ENCODE measurements at places on chromosomes 4 and X.
A peak's percentile ranks its signal among the peaks of the same experiment; 100 is the strongest.

- DNase-seq: no peak
Measured at GRCh38 chrX:146055733-146056132, 238.1 kb downstream of the SLITRK2 start.

- no peak for DNase-seq
Measured at GRCh38 chr4:169756971-169757574, 671 bp downstream of the HPF1 start.

- DNase-seq: no peak
Measured at GRCh38 chrX:124690495-124690894, 344.1 kb downstream of the SH2D1A start.

- DNase-seq: no peak
Measured at GRCh38 chrX:15241301-15241700, 28.6 kb downstream of the ASB9 start.

GRCh38 chrX:107805179-107805578 lies 20.5 kb upstream of the MID2 start:
- DNase-seq: no peak

DNA sequence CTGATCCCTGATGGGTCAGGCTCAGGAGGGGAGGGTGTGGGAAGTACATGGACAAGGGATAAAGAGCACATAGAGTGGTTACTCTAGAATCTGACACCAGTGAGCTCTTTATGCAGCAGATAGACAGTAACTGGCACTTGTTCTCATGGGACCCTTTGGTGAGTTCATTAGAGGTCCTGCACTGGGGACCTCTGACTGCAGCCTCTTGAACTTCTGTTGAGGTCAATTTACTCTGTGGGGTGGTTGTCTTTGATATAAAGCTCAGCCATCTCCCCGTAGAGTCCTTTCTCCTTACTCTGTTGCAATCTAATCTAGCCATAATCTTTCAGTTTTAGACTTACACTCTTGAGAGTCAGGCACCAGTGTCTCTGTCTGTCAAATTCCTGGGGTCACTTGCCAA lies 222.4 kb downstream of the GPAT3 start:
- no peak for DNase-seq

DNA sequence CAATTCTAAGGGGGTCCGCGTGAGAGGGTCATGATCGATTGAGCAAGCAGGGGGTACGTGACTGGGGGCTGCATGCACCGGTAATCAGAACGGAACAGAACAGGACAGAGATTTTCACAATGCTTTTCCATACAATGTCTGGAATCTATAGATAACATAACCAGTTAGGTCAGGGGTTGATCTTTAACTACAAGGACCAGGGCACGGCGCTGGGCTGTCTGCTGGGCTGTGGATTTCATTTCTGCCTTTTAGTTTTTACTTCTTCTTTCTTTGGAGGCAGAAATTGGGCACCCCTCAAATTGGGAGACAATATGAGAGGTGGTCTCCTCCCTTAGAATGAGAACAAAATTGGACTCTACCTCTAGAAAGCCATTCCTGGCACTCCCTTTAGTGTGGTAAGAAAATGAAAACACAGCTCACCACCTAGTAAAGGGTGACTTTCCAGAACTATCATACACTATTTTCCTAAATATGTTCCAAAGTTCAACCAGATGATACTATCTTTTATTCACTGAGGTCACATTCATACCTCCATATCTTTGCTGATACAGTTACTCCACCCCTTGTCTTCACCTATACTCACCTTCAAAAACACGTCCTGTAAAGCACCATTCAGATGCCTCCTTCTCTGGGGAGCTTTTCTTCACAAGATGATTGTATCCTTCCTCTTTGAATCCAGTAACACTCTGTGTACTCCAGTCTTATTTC lies 1058.3 kb upstream of the SLIT2 start:
- no peak for DNase-seq

- DNase-seq: no peak
Measured at GRCh38 chr4:152531479-152531878, 4.4 kb downstream of the FBXW7 start.

DNA sequence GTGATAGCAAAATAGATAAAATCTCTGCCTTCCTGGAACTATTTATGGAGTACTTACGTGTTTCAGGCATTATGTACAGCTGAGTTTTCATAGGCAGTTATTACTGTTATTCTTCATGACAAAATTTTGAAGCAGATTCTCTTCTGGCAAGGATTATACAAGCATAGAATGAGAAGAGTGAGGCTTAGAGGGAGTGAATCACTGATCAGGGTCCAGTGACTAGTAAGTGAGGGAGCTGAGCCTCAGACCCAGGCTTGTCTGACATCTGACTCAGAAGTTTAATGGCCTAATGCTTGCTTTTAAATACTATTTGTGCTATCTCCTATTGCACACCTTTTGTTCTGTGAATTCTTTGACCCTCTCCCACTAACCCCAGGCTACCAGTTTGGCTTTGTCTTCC lies 110.6 kb downstream of the DTHD1 start:
- DNase-seq: no peak

GRCh38 chr4:72567821-72568675 lies 973 bp downstream of the ADAMTS3 start:
- no peak for DNase-seq

- DNase-seq: no peak
Measured at GRCh38 chr4:112532267-112532666, 16.3 kb upstream of the NEUROG2 start.

DNA sequence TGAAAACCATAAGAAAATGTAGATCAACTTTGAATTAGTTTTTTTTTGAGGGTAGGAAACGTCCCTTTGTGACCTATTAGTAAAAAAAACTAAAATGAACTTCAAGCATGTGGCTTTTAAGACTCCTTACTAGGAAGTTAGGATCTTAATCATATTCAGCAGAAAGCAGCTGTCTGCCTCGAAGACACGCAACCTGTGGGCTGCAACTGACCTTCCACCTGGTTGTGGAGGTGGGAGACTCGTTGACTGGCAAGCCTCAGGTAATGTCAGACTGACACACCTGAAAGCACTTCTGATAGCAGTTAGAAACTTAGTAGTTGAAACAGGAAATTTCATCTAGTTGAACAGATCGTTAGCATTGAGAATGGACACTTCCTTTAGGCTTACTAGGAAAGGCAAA lies 37.4 kb downstream of the CCNG2 start:
- DNase-seq: no peak

GRCh38 chrX:124226129-124226528 lies 106.3 kb upstream of the TEX13D start:
- DNase-seq: no peak

DNA sequence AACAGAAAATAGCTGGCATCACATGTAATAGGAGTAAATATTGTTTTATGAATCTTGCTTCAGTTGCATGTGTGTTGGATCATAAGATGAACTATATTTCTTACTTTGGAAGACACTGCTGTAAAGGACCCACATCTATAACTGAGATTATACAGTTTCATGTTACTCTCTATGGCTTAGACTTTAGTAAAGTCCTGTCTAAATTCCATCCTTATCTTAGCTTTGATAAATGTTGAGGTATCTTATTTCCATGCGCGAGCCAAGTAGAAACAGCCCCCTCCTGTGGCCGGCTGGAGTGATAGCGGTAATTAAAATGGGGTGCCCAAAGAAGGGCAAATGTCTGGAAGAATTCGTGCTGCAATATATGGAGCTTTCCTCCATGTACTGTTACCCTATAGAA lies 43.0 kb downstream of the CCDC158 start:
- peak; percentile 64 for DNase-seq

GRCh38 chr4:25984796-25985195 lies 70.8 kb downstream of the SMIM20 start:
- no peak for DNase-seq

DNA sequence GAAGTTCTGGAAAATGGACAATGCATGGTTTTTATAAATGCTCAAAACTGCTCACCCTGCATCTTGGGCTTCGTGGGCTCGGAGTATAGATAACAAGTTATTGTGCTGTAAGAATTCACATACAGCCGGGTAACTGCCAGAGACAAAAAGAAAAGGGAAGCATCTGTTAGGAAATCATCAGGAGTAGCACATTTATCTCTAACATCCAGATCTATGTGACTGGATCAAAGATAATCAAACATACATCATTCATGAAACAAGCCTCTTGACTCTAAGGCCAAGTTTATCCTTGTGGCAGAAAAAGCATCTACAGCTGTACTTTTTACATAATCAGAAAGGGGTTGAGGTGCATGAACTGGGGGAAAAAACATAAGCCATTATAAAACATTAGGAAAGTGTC lies 264.2 kb downstream of the PPP3CA start:
- no peak for DNase-seq

DNA sequence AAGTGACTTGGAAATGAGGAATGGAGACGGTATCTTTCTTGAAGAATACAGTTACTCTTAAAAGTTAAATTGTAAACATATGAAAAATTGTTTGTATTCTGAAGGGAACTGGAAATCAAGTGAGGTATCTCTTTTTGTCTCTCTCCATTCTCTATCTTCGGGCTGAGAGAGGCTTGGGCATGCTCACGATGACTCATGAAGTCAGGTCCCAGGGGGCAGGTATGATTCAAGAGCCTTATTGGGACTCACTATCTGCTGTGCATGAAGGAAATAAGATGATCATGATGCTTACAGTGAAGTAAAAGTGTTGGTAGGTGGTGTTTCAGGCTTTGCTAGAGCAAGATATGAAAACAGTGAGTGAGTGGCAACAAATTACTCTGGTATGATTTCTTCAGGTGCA lies 200.4 kb upstream of the PITX2 start:
- no peak for DNase-seq

GRCh38 chr4:48633657-48634056 lies 143.6 kb downstream of the ZAR1 start:
- DNase-seq: no peak

- DNase-seq: no peak
Measured at GRCh38 chr4:15898902-15899301, 39.6 kb downstream of the FGFBP1 start.

- no peak for DNase-seq
Measured at GRCh38 chrX:40260146-40260747, 162.5 kb upstream of the BCOR start.

DNA sequence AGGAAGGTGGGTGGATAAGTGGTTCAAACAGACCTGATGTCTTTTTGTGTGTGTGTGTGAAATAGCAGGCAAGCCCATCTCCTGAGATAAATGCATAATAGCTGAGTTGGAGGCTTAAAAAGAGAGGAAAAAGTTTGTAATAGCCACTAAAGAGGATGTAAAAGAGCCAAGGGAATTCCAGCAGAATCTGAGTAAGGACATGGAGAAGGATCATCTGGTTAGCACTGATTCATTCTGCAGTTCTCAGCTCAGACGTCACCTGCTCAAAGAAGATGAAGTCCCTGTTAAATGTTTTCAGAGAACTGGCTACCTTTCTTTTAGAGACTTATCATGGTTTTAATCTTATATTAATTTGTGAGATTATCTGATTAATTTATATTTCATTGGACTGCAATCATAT lies 21.0 kb upstream of the IL13RA2 start:
- DNase-seq: no peak

DNA sequence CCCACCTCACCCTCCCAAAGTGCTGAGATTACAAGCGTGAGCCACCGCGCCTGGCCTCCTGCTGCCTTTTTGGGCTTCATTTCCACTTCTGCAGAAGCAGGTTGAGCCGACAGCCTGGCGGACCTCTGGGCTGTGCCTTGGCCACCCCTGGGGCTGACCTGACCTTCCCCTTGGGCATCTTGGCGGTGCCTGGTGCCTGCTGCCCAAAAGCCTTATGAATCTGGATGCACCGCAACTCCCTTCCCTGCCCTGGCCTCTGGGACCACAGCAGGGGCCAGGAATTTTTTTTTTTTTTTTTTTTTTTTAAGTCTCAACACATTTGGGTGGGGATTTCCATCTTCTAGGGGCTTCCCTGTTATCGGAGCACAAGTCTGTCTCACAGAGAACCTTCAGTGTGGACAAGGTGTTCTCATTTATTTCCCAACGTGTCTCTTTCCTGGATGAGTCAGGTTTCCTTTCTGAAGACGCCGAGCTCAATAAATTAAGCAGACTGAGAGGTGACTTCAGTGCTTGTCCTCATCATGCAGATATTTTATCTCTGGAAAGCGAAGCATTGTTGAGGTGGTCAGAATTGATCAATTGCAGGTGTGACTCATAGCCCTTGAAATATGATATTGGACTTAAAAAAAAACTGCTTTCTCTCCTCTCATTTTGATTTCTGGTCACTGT lies 79.7 kb downstream of the SHROOM2 start:
- no peak for DNase-seq

DNA sequence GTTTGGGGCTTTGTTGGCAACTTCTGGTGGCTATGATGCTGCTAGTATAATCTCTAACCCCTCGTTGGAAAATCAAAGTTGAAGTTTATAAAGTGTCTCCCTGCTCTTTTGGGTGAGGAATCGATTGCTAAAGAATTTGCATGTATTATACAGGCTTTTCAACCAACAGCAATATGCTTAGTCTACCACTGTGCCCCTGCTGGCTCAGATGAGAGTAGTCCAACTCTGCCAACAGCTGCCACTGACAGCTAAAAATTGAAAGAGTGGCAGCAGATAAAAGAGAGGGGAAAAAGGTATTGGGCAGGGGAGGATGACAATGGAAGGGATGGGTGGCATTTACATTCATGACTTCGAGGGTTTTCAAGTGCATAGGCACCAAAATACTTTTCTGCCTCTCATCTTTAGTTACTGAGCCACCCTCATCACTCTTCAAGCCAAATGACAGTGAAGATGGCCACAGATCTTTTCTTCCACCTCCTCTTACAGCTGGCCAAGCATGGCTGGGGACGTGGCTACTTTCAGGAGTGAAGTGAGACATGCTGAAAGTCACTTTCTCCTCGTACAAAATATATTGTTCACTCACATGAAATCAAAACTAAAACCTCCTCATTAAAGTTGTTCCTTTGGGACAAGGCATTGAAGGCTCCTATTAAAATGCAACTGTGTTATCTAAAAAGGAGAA lies 2.7 kb upstream of the GRIA3 start:
- DNase-seq: no peak

DNA sequence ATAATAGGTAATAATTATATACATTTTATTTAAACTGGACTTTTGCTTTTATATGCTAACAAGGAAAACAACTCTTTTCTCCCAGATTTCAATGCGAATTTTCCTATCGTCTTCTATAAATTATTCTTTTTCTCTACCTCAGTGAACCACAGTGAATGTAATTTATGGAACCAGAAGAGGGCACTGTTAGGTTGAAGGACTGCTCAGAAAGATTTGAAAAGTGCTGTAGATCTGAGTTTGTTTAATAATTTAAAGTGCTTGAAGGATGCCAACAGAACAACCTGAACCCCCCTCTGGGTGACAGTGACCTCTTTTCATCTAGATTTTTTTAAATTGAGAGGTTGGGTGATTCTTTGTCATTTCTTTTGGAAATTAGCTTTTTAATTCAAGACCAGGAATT lies 54.9 kb downstream of the PHOX2B start:
- no peak for DNase-seq

DNA sequence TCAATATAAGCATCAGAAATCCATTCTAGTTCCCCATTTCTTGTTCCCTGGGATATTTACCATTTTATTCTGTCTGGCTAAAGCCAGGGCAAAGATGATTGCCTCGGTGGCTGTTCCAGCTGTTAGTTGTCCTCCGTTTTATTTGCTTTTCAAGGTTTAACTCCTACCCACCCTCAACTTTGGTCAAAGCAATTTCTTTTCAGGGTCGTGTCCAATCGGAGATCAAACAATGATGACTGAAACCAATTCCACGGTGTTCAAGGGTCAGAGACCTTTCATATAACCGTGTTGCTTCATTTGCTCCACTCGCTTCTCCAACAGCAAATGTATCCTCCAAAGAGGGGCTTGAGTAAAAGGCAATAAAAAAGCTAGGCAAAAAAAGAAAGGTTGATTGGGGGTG lies 193.5 kb upstream of the FTHL17 start:
- no peak for DNase-seq

- no peak for DNase-seq
Measured at GRCh38 chrX:147900349-147900748, 11.4 kb upstream of the FMR1 start.

All from activated CD4-positive, alpha-beta memory T cell treated with anti-CD3 and anti-CD28 coated beads, Interleukin-2, amount 10 ng/mL, durations not matched to agents 7 days and 5 days (primary cell).